ENCODE measurements at places on chromosomes 4 and X. TPM values are rescaled to one million over a fixed set of nuclear protein-coding genes. Genes with fewer than 3 reads are reported as not detected.
A peak's percentile ranks its signal among the peaks of the same experiment; 100 is the strongest.

DNA sequence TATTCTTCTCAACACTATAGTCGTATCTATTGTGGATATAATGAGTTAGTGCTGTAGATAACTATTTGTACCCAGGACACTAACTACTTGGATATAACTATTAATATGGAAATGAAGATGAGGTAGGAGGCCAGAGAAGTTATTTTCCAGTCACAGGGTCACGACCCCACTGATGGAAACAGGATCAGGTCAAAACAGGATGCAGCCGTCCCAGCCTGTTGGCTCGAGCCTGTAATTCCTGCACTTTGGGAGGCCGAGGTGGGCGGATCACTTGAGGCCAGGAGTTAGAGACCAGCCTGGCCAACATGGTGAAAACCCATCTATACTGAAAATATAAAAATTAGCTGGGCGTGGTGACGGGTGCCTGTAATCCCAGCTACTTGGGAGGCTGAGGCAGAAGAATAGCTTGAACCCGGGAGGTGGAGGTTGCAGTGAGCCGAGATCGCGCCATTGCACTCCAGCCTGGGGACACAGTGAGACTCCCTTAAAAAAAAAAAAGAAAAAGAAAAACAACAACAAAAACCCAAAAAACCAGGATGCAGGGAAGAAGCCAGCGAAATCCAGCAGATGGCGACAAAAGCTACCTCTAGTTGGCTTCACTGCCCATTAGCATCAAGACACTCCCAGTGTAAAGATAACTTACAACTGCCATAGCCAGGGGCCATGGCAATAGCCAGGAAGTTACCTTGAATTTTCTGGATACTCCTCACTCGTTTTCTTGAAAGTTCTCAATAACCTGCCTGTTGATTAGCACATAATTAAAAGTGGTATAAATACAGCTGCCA lies 37.9 kb upstream of the NKAP start:
- DNase-seq: peak; percentile 73

GRCh38 chr4:153521999-153522801 lies 56.0 kb downstream of the TMEM131L start:
- peak; percentile 62 for DNase-seq

DNA sequence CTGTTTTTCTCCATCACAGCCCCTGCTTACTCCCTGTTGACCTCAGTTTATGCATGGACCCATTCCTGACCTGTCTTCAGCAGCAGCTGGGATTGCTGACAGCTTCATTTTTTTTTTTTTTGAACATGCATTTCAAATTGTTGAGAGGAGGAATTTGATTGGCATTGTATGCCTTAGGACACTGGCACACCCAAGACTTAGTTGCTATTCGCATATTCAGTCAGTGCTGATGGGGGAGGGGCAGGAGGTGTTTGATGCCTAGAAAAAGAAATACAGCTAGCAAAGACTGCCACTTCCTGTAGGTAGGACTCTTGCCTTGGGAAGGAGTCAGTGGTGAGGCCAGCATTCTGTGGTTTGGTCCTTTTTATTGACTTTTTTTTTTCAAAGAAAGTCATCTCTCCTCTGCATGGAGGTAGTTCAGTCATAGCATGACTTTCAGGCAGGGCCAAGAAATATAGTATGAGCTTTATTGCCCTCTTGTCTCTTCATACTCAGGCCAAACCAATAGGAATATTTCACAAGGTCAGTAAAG lies 33.6 kb upstream of the XK start:
- DNase-seq: peak; percentile 47

DNA sequence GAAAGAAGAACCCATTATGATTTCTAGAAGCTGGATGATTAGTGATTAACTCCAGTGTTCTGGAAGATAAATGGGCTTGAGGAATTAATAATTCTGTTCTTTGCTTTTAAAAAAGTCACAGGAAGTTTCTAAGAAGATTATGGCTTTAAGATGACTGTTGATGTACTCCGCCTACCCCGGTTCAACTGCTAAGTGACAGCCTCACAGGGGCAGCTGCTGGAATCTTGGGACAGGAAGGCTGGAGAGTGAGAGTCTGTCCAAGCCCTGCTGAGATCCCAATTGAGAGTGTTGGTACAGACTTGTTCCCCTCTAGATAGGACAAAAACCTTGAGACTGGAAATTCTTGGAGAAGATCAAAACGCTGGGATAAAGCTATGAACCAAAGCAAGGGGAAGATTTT lies 37.3 kb downstream of the NPY1R start:
- no peak for DNase-seq

DNA sequence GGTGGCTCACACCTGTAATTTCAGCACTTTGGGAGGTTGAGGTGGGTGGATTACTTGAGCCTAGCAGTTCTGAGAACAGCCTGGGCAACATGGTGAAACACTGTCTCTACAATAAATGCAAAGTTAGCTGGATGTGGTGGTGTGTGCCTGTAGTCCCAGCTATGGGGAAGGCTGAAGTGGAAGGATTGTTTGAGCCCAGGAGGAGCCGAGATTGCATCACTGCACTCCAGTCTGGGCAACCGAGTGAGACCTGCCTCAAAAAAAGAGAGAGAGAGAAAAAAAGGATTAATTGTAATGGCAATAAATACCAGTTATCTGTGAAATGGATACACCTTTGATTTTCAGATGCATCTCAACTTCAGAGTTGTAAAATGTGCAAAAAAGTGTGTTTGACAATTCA lies 58.8 kb downstream of the SPRY1 start:
- no peak for DNase-seq

GRCh38 chr4:89136525-89136924 lies 25.2 kb downstream of the TIGD2 start:
- no peak for DNase-seq

- DNase-seq: no peak
These were observed 539.1 kb upstream of the MAGEB18 start for GRCh38 chrX:25599061-25599460.

GRCh38 chr4:76055016-76055415 lies 19.1 kb upstream of the CXCL11 start:
- DNase-seq: no peak

DNA sequence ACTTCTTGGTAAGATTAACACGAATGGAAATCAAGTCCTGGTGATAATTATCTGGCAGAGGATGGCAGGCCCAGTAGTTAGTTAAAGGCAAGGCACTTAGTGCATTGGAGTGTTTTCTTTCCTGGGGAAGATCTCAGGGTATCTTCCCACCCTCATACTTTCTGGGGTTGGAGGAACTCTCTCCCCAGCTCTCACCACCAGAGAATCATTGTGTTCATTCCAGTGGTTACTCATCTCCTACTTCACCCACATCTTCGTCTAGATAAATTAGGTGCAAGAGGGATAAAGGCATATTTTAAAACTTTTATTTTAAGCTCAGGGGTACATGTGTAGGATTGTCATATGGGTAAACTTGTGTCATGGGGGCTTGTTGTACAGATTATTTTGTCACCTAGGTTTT lies 67.5 kb upstream of the SH3RF1 start:
- no peak for DNase-seq

DNA sequence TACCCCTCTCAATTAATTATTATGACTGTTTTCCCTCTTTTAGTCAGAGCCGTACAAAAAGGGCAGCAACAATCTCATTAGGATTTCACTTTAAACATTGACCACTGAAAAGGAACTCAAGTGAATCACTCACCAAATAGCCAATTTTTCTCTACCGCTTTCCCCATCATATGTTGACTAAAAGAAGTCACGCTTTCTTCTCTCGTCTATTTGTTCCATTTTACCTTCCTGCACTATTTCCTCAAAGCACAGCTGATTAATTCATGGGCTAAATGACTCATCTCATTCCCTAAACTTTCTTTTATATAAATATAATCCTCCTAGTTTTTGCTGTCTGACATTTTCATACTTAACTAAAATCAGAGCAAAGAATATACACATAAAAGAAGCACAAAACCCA lies 8.2 kb downstream of the MID1 start:
- DNase-seq: no peak

DNA sequence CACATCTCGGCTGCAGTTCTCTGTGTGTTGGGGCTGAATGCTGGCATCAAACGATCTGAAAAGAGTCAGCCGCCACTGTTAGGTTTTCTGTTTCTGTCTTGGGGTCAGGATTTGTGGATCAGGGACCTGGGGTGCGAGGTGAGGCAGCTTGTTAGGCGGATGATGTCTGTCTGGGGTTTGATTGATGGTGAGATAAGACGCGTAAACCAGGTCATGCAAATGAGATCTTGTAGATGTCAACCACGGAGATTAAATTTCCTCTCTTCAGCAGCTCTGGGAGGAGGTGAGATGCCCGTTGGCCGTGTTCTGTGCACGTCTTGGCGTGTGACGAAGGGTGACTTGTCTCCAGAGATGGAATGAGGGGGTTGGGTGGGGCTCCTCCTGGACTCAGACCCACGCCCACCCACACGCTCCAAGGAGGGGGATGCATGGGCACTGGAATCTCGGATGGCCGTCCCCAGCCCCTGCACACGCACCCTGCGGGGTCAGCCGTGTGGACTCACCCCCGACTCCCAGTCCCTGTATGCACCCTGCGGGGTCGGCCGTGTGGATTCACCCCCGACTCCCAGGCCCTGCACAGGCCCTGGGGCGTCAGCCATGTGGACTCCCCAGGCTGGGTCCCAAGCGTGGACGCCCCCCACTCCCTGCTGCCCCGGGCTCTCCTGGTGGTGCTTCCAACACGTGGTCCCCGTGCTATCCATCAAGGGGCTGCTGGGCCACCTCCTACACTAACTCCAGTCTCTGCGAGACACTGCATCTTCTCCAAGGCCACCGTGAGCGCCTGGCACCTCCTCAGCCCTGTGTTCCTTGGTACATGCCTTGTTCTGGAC lies 16.0 kb upstream of the UVSSA start:
- no peak for DNase-seq

GRCh38 chr4:17544205-17544604 lies 29.2 kb downstream of the CLRN2 start:
- peak; percentile 46 for DNase-seq

GRCh38 chrX:135327299-135327698 lies 18.0 kb downstream of the ETDC start:
- no peak for DNase-seq

DNA sequence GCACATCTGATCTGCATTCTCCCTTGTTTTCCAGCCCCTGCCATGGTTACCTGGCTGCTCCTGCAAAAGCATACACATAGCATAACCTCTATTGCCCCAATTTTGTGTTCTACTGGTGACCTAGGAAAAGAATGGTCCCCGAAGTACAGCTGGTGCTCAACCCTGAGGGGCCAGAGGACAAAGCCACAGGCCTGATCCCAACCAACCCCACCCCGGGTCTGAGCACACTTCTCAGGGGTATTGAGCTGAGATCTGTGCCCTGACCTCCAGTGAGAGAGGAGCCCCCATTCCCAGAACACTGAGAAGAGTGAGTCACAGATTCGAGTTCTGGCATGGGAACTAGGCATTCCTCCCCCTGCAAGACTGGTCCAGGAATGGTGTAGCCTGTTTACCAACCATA lies 465.5 kb upstream of the ACTRT1 start:
- no peak for DNase-seq

GRCh38 chr4:184769141-184769765 lies 35.4 kb upstream of the CENPU start:
- DNase-seq: no peak

DNA sequence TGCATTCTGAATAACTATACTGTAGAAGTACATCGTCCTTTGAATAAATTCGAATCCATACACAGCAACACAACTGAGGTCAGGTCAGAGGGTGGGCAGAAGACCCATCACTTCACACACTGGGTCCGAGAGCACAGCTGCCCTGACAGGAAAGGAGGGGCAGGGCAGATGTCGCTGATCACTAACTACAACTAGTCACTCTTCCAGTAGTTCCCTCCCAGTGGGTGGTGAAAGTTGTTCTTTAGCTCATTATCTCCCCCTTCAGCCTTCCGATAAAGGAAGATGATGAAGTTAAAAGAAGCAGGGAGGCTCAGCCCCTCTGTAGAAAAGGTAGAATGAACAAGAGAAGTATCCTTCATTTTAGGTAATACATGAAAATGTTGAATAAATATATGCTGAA lies 278.9 kb downstream of the INPP4B start:
- peak; percentile 87 for DNase-seq

- DNase-seq: no peak
These were observed 103.3 kb downstream of the SHROOM3 start for GRCh38 chr4:76538296-76538695.

GRCh38 chr4:181952478-181952877 lies 290.7 kb upstream of the TENM3 start:
- DNase-seq: no peak

DNA sequence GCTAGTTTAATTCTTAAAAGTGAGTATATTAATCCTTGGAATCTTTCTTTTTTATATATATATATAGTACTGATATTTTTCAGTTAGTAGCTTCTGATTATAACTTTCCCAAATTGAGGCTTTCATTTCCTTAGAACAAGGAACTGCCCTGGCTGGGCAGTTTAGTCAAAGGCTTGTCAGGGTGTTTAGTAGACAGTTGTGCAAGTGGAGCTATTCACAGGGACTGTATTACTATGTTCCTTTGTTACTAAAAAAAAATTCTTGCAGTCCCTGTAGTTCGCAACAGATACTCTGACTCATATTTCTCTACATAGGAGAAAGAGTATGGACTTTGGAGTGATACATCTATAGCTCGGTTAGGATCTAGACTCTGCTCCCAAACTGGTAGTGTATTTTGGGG lies 20.8 kb downstream of the USO1 start:
- DNase-seq: no peak

- DNase-seq: no peak
These were observed 36.3 kb downstream of the RPS6KA3 start for GRCh38 chrX:20230406-20230805.

DNA sequence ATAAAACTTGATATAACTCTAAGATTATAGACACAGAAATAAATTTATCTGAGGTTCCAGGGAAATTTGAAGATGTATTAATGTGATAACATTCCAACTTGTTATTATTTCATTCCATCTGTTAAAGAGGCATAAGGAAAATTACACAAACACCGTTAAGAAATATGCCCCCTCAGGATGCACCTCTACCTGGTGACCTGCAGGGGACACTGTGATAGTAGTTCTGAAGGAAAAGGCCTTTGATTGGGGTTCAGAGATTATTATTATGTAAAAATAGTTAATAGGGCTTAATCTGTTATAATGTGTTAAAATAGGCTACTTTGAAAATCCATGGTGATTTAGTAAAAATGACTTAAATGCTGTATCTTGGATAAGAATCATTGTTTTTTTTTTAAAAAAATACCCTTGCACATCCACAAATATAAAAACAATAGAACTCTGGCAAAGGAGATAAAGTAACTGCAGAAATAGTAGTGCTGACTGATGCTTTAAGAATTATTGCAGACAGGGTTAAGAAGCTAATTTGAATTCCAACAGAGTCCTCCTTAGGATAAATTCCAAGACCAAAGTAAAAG lies 6.1 kb upstream of the ABRAXAS1 start:
- peak; percentile 64 for DNase-seq

The CXCL1 gene
- 1.9 TPM for total RNA-seq

The PDLIM3 gene
- total RNA-seq: 19.5 TPM

The HS3ST1 gene
- total RNA-seq: 0.94 TPM

The SRPX gene
- total RNA-seq: 12.5 TPM

The PAGE2 gene
- not detected for total RNA-seq

The PWWP3B gene
- 1.1 TPM for total RNA-seq

The EVC2 gene
- total RNA-seq: 11.5 TPM
